ENCODE measurements at places on chromosomes 7 and 10.

DNA sequence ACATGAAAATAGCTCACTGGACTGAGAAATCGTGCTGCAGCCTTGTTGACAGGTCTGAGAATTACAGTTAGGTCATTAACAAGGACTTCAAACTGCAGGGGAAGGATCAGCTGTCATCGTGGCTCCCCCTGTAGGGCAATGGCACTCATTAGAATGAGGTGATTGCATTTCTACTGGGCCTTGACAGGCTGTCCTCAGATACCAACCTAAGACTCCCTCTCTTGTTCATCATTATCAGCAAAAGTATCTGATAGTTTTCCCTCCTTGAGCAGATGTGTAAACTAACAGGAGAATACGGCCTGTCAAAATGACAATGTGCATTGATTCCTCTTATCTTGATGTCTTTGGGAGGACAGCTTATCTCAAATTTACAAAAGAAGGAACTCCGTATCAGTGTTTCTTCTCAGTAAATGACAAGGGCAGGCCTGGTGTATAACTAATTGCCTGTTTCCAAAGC is 648.5 kb upstream of the LRRN3 start:
- no peak for DNase-seq

DNA sequence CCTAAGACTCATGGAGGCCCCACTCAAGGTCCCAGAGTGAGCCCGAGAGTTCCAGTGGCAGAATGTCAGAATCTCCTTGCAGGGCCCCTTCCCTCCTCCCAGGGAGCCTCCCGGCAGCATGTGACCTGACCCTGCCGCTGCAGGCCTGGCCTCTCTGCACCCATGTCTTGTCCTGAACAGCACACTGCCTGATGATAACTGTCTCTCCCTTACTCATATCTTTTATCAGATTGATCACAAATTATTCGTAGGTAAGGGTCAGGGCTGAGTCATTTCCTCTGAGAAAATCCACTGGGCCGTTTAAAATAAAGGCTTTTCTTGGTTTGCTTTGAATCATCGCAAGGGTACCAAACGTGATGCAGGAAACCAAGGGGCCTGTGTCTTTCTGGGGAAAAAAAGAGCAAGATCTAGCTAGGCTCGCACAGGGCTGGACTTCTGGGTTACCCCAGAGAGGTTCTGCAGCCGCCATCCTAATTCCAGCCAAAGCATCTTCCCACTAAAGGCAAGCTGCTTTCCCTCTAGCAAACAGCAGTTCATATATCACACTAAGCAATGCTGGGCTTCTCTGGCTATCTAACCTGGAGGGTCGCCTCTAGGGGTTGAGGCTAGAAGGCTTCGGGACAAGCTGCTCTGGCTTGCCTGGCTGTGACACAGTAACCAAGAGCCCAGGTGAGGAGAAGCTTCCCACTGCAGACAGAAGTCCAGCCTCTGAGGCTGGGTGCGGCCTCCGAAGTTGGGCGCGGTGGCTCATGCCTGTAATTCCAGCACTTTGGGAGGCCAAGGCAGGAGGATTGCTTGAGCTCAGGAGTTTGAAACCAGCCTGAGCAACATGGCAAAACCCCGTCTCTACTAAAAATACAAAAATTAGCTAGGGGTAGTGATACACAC is 104.9 kb downstream of the SPDYE5 start:
- no peak for DNase-seq

DNA sequence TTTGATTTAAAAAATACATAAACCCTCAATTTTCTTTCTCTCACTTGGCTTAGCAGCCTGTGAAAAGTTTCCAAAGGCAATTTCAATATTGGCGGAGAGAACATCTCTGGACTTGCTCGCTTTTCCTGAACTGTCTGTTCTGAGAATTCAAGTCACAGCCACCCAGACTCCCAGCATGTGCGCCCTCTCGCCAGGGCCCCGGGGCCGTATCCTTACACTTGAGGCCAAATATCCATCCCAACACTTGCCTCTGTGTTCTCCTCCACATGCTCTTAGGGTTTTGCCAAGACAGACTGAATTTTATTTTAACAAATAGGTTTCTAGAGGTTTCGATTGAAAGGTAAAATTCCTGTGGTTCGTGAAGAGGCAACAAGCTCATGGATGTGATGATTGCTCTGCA is 111.5 kb upstream of the GPR26 start:
- DNase-seq = no peak

GRCh38 chr10:89465196-89465595 is 50.8 kb downstream of the IFIT5 start:
- DNase-seq = no peak

- no peak for DNase-seq
These were observed 14.0 kb upstream of the RALA start for GRCh38 chr7:39609113-39609934.

- DNase-seq = no peak
These were observed 80.7 kb downstream of the ZNF365 start for GRCh38 chr10:62454687-62455397.

GRCh38 chr10:60541451-60541850 is 151.8 kb upstream of the ANK3 start:
- DNase-seq = no peak

DNA sequence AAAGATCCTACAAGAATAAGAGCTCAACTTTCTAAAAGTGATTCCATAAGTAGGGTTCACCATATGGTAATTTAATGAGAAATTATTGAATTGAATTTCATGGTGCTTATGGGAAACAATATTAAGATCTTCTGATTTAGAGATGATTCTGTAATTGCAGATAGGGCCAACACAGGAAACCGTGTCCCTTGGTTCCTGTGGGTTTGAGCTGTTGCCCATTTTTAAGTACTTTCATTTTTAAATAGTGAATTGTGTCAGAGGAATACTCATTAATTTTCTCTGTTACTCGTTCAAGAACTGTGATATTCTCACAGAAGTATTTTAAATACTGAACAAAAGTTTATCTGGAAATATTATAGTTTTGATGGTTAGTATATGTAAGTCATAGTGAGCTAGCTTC is 129.2 kb downstream of the SRI start:
- DNase-seq = no peak

- no peak for DNase-seq
These were observed 201.2 kb upstream of the MDFIC start for GRCh38 chr7:114720725-114721124.

- DNase-seq = peak; percentile 64
These were observed 13.2 kb upstream of the TRA2A start for GRCh38 chr7:23544913-23545354.

- DNase-seq = no peak
These were observed at the start of gene UBTD1 for GRCh38 chr10:97498841-97499560. UBTD1 (plus strand) TSS chr10:97498924; CDS start chr10:97499204, 280 bp downstream.

DNA sequence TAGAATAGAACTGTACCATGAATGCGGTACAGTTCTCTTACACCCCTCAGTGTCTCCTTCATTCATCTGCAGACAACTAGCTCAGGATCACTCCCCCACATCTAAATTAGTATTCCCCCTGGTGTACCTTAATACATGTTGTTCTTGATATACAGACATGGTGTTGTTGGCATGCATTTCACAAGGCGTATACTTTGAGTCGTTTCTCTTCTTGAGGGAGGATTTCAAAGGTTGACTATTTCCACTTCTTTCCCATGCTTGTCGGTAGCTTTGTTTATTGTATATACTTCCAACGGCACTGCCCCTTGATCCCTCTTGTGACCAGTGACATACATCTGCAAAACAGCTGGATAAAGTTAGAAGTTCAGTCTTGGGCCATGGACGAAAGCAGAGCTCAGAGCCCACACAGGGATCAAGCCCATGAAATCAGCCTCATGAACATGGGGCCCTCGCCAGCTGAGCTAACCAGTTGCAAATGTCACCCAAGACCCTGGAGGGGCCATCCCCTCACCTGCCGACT is 8.6 kb downstream of the CPA4 start:
- no peak for DNase-seq

DNA sequence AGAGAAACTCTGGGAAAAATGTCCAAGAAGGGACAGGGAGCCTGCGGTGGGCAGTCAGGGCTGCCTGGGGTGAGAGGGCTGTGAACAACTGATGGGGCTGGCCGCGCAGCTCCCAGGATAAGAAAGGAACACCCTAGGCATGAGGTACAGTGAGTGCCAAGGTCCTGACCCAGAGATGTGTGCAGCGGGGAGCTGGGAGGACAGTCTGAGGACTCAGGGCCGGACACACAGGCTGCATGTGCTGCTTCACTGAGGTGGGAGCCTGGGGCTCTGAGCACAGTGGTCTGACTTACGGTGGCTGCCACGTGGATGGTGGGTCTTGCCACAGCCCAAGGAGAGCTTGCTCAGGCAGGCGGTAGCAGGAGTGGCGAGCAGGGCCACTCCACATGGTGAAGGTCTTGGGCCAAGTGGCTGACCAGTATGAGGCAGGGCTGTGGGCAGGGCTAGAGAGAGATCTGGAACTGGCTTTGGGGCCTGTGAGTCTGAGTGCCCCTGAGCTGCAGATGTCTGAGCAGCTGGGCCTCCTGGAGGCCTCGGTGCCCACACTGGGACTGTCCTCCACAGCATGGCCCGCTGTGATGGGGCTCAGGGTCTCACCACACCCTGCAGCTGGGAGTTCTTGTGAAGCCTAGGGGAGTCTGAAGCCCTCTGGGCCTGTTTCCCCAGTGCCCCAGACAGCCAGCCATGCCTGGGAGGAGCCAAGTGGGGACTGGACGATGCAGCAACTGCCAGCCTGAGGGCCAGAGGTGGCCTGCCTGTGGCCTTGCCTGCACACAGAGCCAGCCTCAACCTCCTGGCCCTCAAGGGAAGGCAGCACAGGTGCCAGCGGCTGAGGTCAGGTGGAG is 60.3 kb downstream of the RASGEF1A start:
- no peak for DNase-seq

DNA sequence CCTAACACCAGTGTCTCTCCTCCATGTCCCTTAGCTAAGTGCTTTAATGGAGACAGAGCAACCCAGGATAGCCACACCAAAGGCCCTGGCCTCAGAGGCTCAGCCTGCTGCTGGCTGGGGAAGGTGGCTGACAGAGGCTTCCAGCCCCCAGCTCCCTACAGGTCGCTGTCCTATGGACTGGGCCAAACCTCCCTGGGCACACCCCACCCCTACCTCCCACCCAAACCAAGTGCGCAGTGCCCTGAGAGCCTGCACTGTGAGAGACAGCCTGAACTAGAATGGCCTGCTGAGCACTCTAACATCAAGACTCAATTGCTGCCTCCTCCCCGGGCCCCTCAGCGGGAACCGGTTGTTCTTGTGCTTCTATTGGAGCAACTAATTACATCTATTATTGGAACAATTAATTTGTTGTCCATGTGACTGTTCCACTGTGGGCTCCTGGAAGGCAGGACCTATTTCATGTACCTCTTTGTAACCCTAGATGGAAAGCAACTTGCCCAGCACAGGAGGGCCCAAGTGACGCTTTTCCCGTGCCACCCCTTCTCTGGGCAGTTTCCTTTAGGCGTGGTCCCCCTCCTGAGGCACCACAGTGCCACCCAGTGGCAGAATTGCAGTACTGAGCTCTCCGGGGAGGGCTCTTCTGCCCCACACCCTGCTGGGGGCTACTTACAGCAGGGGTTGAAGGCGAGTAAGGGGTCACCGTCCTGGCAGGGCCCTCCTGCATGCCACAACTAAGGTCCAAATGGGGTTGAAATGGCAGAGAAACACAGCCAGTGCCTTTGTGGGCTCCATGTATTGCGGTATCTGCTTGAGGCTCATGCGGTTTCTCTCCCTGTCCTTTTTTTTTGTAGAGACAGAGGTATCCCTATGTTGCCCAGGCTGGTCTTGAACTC is 63.7 kb upstream of the WAPL start:
- peak; percentile 14 for DNase-seq

DNA sequence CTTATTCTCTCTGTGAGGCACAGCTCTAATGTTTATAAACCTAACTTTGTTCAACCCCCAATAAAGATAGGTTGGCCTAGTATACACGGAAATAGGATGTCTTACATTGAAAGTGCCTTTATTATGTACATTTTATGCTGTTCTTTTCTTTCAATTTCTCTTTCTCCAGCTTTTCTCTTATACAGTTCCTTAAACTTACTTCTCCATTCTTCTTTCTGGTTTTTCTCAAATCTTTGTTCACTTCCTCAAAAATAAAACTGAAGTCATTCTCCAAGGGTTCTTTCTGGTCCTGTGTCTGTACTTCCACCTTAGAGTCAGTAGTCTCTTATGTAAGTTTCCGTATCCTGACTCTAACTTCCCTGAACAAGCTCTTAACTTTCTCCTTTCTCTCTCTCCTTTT is 29.2 kb upstream of the NAMPT start:
- no peak for DNase-seq

- no peak for DNase-seq
These were observed 47.1 kb downstream of the SLC35G1 start for GRCh38 chr10:93940881-93941280.

DNA sequence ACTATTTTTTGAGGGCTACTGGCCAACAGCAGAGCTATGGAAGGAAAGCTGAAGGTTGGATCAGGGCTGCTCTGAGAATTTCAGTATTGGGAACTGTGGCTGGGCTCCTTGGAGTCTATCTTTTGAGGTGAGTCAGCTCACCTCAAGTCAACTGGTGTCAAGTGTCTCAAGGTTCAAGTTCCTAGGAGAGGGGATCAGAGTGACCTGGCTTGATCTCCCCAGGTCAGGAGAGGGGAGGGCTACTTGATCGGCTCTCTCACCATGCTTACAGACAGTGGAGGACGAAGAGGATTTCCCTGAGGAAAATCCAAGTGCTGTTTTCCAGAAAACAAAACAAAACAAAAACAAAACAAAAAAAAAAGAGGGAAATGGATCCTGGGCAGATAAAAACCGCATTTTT is 132.8 kb downstream of the CACNB2 start:
- DNase-seq = no peak

DNA sequence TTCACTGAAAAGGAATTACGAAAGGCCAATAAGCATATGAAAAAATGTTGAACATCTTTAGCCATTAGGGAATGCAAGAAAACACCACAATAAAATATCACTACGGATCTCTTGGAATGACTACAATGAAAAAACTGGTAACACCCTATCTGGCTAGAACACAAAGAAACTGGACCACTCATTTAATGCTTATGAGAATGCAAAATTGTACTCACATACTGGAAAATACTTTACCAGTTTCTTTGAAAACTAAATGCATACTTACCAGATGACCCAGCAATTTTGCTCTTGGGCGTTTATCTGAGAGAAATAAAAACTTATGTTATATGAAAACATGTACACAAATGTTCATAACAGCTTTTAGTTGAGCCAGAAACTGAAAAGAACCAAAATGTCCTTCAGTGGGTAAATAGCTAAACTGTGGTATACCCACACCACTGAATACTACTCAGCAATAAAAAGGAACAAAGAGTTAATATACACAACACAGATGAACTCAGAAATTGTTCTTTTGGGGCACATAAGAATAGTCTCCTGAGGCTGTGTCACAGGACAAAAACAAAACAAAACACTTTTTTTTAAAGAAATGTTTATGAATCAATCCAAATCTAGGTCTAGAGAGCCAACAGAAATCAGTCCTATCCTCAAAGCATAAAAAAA is 23.5 kb downstream of the CNOT4 start:
- DNase-seq = no peak

- no peak for DNase-seq
These were observed 20.4 kb downstream of the PPA1 start for GRCh38 chr10:70212879-70213278.

GRCh38 chr7:67589183-67589582 is 592.5 kb downstream of the TYW1 start:
- no peak for DNase-seq

GRCh38 chr7:25615003-25615402 is 386.7 kb upstream of the NPVF start:
- peak; percentile 52 for DNase-seq

- no peak for DNase-seq
These were observed 177.2 kb upstream of the MYO3A start for GRCh38 chr10:25756784-25757183.

All from DMS79 treated with DMSO at 0.1 percent for 48 hours (cell line).